ENCODE measurements at places on chromosomes 4 and X.

DNA sequence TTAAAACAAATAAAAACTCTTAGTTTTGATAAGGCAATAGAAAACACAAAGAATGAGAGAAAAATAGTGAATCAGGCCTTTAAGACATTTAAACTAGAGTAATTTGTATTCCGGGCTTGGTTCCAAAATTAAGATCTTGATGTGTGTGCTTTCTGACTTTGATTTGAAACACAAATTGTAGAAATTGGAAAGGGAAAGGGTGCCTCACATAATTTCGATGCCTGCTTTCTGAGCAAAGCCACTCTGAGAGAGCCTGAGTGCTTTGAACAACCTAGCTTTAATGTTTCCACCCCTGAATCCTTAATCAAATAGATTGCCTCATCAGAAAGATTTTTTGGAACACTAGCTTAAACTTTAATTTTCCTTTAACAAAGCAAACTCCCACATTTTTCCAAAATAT lies 666.8 kb downstream of the PCDH18 start:
- no peak for DNase-seq

DNA sequence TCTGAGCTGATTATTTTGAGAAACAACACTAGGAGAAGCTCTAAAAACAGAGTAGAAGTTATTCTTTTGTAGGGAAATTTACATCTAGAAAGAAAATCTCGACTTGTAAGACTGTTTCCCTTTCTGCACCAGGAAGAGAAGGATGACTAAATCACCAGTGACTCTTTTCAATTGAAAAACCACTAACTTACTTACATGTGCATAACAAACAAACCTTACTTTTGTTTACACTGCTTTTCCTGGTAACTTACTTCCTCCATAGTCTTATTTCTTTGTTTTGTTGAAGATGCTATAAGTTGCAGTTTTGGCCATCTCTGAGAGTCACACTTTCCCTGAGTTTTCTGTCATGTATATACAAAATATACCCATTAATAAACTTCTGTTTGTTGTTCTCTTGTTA lies 293.6 kb upstream of the FAT4 start:
- DNase-seq: no peak

DNA sequence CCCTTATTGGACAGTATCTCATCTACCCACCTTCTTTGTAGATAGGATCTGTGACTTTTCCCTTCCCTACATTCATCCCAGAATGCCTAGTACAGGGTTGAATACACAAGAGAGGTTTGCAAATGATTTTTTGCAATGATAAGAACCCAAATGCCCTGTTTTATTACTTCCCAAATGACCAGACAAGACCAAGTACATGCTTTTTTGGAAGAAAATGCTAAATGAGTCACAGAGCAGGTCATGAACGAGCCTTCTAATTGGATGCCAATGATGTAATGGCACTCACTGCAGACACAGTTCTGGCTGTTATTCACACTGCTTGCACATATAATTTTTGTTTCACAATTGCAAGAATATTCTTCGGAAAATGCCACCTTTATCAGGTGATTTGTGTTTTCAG lies 17.8 kb upstream of the GABRQ start:
- no peak for DNase-seq

DNA sequence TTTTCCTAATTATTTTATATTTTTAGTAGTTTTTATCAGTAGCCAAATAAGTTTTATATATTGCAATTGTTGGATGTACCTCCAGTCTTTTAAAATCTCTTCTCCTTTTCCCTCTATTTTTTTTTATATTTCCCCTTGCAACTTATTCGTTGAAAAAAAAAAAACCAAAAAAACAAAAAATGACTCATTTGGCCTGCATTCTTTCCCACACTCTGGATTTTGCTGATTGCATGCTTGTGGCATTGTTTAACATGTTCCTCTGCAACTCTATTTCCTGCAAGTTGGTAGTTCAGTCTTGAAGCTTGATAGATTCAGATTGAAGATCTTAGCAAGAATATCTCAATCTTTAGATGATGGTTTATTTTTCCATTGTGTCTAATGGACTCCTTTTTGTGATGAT lies 260.6 kb upstream of the BOD1L1 start:
- no peak for DNase-seq

GRCh38 chr4:574346-575161 lies 1.5 kb downstream of the TMEM271 start:
- no peak for DNase-seq

GRCh38 chr4:56806666-56807065 lies 14.8 kb downstream of the SPINK2 start:
- DNase-seq: no peak

- no peak for DNase-seq
Measured at GRCh38 chrX:150158554-150159332, 204.4 kb upstream of the MAMLD1 start.

DNA sequence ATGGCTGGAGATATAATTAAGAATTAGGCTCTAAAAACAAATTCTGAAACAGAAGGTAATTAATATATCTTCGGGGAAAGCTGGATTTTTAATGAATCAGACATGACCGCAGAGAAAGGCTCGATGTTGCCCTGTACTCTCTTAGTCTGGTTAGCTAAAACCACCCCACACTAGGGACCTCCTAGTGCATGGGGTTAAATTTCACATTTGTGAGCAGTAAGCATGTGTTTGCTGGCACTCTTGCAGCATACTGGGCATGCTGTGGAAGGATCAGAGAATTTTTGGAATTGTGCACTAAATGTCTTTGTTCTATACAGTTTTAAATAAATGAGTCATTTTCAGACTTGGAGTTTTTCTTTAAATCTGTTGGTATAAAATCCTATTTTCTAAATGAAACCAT lies 475.6 kb upstream of the FTHL17 start:
- no peak for DNase-seq

DNA sequence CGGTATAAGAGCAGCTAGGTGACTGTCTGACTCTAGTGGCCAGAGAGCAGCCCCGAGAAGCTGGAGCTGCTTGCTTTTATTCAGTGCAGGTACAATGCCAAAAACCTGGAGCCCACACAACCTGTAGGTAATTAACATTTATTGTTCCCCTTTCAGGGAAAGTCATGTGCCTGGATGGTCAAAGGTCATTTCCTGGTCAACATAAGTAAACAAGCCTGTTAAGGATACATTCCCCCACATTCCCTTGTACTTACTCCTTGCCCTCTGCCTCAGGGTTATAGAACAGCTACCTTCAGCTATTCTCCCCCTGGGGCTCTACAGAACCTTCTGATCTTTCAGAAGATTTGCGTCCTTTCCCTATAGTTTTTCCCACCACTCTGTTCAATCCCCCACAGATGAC lies 253.4 kb downstream of the TMA16 start:
- DNase-seq: no peak

- DNase-seq: no peak
Measured at GRCh38 chr4:93810340-93810992, 18.1 kb upstream of the ATOH1 start.

DNA sequence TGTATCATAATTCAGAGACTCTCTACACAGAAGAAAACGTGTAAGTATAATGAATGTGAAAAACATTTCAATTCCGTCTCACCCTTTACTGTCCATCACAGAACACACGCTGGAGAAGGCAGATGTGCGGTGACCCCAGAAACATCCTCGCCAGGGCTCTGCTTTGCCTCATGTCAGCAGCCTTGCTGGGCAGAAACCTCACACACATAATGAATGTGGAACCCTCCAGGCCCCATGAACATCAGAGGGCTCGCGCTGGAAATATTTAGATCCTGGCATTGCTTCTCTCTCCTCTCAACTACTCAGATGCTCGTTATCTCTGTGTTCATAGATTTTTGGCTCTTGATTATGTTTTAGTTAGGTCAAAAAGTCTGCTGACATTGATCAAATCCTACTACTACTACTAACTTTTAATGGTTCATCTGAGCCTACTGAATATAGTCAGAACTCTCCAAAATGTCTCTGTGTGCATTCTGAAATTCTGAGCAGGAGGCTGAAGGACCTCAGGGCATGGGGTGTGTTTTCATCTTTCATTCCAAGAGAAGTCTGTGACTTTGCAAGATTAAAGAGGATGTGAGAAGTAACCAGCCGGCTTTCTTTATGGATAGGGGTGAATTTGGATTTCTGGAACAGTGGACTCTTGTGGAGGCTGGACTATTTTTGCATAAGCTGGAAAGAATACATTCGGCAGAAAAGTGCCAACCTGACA lies 27.0 kb downstream of the SMIM43 start:
- no peak for DNase-seq

GRCh38 chr4:67678612-67679011 lies 22.3 kb downstream of the UBA6 start:
- DNase-seq: no peak
